ENCODE measurements at places on chromosomes 16 and 17. TPM values are rescaled to one million over a fixed set of nuclear protein-coding genes. Genes with fewer than 3 reads are reported as not detected.

Gene LRRC37A
- 3.0 TPM for polyA plus RNA-seq

Gene PPP1R1B
- polyA plus RNA-seq, result 1.0 TPM

Gene MRC2
- 136 TPM for polyA plus RNA-seq

Gene MT1X
- 10.3 TPM for polyA plus RNA-seq

Gene BRD7
- 61.6 TPM for polyA plus RNA-seq

Gene TP53TG3F
- polyA plus RNA-seq, result not detected

Gene TBC1D3E
- not detected for polyA plus RNA-seq

Gene KCNJ12
- polyA plus RNA-seq, result 13.8 TPM

Gene CHD9NB
- 2.7 TPM for polyA plus RNA-seq

Gene LAT
- 3.1 TPM for polyA plus RNA-seq

Gene KRTAP2-3
- polyA plus RNA-seq, result not detected

Gene CACNG3
- not detected for polyA plus RNA-seq

Gene TRPV3
- 1.2 TPM for polyA plus RNA-seq

Gene CD68
- 25.6 TPM for polyA plus RNA-seq

Gene GLTPD2
- polyA plus RNA-seq, result 0.95 TPM

Gene KRT17
- 0.71 TPM for polyA plus RNA-seq

Gene ATP6V0C
- polyA plus RNA-seq, result 112 TPM

Gene PLA2G10
- 0.47 TPM for polyA plus RNA-seq

Gene CCL1
- not detected for polyA plus RNA-seq

Gene SAMD14
- polyA plus RNA-seq, result 4.3 TPM

Gene HSD17B2
- polyA plus RNA-seq, result 0.27 TPM

Gene GAST
- polyA plus RNA-seq, result not detected

Gene FOXO3B
- 3.1 TPM for polyA plus RNA-seq

Gene KRT9
- polyA plus RNA-seq, result not detected

Gene P3H4
- 39.5 TPM for polyA plus RNA-seq

Gene MLYCD
- polyA plus RNA-seq, result 3.9 TPM

Gene RNF227
- 2.5 TPM for polyA plus RNA-seq

Gene NOD2
- polyA plus RNA-seq, result 1.4 TPM

Gene TRIM72
- polyA plus RNA-seq, result 82.7 TPM

Gene NPIPA3
- polyA plus RNA-seq, result 15.6 TPM

Gene TMEM132E
- polyA plus RNA-seq, result 0.22 TPM

Gene DVL2
- polyA plus RNA-seq, result 36.2 TPM

Gene KAT8
- 54.9 TPM for polyA plus RNA-seq

Gene GNG13
- polyA plus RNA-seq, result not detected

Gene SHBG
- 0.51 TPM for polyA plus RNA-seq

Gene SOST
- not detected for polyA plus RNA-seq

Gene TSPOAP1
- polyA plus RNA-seq, result 5.8 TPM

Gene ANKRD40CL
- 0.30 TPM for polyA plus RNA-seq

Gene ARRB2
- 22.3 TPM for polyA plus RNA-seq
